ENCODE measurements at places on chromosomes 13 and 19. TPM values are rescaled to one million over a fixed set of nuclear protein-coding genes. Genes with fewer than 3 reads are reported as not detected.

Gene SOX1
- total RNA-seq = not detected

DNA sequence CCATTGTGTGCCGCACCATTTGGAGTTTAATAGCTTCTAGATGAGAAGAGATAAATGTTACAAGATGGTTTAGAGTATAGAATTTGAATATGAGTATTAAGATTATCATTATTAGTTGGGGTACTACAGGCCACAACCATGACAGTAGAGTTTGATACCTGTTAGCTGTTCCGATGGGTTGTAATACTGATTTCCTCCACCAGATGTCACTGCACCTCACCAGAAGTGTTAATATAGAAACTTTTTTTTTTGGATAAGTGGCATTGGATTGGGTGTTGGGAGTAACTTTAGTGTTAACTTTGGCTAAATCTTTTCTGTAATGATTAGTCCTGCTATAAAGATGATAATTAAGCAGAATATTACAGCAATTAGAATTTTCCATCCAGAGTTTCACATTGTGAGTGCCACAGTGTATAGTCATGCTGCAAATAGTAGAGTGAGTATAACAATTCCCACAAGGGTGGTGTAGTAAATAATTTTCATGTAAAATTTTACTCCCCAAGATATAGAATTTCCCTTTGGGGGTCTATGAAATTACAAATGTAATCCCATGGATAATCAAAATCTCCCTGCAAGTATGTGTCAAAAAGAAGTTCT is 56.3 kb downstream of the PSG3 start:
- no peak for DNase-seq

DNA sequence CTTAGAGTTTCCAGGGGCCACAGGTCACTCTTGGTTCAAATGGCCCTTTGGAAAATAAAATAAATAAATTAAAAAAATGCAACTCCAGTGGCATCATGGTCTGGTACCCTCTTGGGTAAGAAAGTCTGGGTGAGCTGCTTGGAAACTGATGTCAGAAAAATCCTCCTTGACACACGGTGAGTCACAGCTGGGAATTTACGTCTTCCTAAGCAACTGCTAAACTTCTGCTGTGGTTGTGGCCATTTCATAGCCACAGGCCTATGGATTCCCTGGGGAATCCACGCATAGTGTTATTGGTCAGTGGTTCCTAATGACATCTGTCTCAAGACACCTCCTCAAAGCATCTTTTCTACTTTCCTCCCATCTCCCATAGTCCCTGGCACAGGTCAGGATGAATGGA is 220.8 kb downstream of the COG6 start:
- DNase-seq = no peak

GRCh38 chr13:24746618-24747247 is 17.2 kb upstream of the RNF17 start:
- DNase-seq = no peak

All from posterior vena cava (tissue), 2 donors.